Stimulated activated naive CD4-positive, alpha-beta T cell treated with Interleukin-2 at 50 U/mL for 16 hours (primary cell): ENCODE measurements at places on chromosomes 2 and 18.

- DNase-seq, result no peak
Observed at GRCh38 chr2:1593371-1594122, 150.8 kb downstream of the PXDN start.

DNA sequence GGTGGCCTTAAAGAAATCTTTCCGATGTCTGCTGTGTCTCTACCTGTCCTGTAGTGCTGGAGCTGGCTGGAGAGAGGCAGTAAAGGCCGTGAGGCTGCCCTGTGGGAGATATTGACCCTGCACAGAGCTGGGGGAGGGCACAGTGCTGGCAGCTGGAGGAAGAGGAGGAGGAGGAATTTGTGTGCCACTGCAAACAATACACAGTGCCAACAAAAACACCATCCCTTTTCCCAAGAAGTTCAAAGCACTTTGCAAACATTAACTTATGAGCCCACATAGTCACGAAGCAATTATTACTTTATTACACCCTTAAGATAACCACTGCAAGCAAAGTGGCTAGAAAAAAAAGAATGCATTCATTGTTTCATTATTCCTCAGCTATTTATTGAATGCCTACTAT is 45.0 kb upstream of the CYTIP start:
- DNase-seq, result no peak

- no peak for DNase-seq
Observed at GRCh38 chr18:53458268-53458667, 766.2 kb downstream of the MBD2 start.

DNA sequence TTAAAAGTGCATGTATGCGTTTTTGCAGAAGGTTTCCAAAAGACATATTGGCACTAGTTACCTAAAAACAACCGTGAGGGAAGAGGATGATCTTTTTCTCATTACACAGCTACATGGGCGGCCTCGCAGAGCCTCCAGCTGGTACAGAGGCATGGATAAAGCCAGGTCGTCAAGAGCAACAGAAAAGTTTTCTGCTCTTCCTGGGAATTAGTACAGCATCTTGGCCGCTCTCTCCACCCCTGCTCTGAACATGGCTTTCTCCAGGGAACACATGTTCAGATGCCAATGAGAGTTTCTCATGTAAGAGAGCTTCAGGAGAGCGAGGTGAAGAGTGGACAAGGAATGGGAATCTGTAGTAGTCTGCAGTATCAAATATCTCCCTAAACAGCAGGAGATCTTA is 108.4 kb downstream of the ZEB2 start:
- no peak for DNase-seq

GRCh38 chr2:171347591-171348032 is 86.2 kb downstream of the METTL8 start:
- no peak for DNase-seq

DNA sequence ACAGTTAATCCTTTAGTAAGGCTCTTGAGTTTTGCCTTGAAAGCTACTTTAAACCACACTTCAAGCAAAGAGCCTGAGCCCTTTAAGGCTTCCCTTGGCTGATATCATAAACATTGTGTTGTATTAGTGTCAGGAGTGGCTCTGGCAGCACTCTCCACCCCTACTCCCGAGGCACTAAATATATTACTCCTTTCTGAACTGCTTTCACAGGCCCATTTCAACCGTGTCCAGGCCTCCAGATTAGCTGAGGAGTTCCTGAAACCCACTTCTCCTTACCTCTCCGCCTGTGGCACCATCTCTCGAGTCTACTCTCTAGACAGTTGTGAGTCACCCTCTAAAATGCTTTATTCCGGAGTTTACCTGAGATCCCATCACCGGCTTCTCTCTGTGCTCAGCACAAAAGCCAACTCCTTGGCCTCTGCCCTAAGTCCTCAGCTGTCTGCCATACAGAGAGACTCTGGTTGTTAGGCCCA is 14.4 kb upstream of the STON1 start:
- DNase-seq, result no peak

- no peak for DNase-seq
Observed at GRCh38 chr2:43154685-43155084, 71.7 kb downstream of the ZFP36L2 start.

DNA sequence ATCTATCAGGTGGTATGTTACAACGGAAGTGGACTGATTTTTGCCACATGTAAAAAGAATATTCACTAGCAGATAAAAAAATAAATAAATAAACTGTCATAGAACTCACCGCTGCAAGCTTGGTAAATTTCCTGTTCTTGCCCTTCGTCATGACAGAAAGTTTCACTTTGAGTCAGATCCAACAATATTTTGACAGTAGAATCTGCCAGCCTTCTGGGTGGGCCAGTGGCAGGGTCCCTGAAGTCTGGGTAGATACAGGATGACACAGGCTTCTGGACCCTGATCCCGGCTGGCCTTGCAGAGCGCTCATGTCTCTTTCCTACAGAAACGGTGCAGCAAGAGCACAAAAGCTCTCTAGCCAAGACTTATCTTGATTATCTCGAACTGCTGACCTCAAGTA is 97.8 kb upstream of the PMAIP1 start:
- no peak for DNase-seq

DNA sequence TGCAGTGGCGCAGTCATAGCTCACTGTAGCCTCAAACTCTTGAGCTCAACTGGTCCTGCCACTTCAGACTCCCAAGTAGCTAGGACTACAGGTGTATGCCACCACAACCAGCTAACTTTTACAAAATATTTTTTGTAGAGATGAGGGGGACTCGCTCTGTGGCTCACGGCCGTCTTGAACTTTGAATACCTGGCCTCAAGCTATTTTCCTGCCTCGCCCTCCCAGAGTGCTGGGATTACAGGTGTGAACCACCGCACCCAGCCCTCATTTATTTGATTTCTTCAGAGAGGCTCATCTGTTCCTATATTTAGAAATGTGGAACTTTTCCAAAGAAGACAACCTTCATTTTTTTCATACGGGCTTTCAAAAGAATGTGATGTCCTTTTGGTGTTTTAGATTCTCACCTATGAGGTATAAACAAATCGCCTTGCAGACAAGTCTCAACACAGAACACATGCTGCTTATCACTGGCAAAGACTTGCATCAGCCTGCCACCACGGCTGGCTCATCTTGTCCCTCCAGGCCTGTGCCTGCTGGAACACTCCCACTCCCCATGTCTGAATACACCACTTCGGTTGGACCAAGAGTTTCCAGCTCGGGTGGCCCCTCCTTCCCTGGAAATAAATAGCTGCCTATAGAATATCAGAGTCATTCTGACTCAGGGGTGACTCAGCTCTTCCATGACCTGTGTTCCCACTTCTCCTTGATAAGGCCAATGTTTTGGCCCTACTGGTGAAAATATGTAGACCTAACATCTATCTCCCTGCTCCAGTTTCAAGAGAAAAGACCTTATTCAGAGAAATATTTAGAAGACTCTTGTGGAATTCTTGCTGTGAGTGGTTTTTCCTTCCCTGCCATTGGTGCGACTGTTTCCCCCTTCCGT is 202.6 kb downstream of the TGIF1 start:
- peak; percentile 71 for DNase-seq

- DNase-seq, result no peak
Observed at GRCh38 chr2:221444106-221444505, 128.0 kb downstream of the EPHA4 start.

DNA sequence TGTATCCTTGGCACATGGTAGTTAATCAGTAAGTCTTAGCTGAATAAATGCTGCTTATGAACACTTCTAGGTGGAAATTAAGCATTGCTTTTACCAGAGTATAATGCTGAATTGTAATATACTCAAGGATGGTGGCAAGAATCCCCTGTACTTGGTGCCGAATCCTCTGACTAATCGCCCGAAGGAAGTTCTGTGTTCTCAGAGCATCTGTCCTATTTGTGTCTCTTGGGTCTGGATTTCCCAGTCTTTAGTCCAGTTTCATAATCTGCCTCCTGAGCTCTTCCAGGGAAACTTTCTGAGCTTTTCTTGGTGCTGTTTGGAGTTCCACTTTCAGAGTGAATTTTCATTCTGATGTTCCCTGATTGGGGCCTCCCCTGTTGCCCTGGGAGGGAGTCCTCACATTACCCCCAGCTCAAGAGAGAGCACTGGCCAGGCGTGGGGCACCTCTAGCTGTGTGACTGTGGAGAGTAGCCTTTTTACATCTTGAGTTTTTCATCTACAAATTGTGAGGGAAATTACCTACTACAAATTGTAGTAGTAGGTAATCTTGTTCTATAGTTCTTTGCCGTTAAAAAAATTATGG is 144.9 kb downstream of the LTBP1 start:
- no peak for DNase-seq

DNA sequence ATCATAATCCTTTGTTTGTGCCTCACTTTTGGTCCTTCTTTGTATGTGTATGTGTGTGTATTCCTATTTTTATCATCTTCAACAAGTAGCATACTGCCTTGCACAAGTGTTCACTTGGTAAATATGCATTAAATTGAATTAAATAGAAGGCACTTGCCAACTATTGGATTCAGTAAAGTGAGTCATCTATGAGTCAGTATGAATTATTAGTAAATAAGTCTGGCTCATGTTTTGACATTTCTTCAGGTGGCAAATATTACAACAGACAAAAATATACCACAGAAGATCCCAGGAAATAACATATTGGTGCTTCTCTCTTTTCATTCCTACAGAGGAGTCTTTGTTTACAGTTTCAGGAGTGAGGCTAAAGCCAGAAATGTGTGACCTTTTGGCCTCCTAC is 84.1 kb downstream of the CDK15 start:
- no peak for DNase-seq

GRCh38 chr2:27672723-27673486 is 9.2 kb downstream of the SLC4A1AP start:
- no peak for DNase-seq

GRCh38 chr2:210997373-210997772 is 441.0 kb downstream of the CPS1 start:
- no peak for DNase-seq

DNA sequence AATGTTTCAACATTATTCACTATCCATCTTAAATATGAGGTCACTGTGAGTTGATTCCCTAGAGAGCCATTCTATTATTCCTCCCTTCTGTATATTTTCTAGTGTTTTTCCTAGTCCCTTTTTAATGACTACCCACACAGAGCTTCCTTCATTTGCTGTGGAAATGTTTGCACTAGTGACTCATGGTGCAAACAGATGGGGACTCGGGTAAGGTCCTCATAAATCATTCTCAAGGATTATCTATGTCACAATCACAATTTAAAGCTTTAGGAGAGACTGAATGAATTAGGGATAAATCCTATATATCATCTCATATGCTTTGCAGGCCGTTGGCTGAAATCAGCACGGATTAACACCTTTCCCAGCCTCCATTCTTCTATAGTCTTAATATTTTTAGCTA is 159.6 kb downstream of the DCC start:
- no peak for DNase-seq

GRCh38 chr18:48962994-48963561 is 12.3 kb upstream of the SMAD7 start:
- DNase-seq, result no peak

GRCh38 chr2:172465417-172466334 is 38.3 kb downstream of the ITGA6 start:
- DNase-seq, result peak; percentile 67

DNA sequence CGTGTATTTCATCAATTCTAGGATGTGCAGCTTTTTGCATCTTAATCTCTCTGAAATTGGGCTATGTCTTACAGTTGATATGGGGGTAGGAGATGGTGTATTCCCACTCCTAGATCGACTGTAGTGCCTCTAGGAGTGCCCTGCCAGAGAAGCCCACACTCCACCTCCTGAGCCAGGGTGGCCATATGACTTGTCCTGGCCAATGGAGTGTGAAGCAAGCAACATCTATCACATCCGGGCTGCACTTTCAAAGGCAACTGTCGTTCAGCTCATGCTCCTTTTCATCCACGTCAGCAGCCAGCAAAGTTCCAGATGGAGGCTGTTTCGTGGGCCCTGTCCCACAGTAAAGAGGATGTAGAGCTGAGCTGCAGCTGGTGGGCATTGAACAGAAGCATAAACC is 149.4 kb upstream of the SLC1A4 start:
- DNase-seq, result no peak

GRCh38 chr2:12361506-12361905 is 355.2 kb upstream of the TRIB2 start:
- no peak for DNase-seq

GRCh38 chr2:100344433-100344832 is 22.1 kb upstream of the LONRF2 start:
- DNase-seq, result no peak

DNA sequence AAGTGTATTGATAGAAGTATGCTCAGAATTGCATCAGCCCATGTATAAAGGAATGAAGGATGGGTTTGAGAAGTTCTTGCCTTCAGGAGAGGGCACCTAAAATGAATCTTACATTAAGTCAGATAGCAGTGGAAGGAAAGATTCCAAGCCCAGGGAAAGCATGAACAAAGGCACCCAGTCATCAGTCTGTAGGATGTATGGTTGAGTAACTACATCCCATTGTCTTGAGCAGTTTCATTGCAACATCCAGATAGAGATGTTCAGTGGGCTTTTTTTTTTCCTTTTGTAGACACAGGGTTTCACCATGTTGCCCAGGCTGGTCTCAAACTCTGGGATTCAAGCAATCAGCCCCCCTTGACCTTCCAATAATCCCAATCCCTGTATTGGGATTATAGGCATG is 80.7 kb downstream of the ARHGAP28 start:
- DNase-seq, result no peak

DNA sequence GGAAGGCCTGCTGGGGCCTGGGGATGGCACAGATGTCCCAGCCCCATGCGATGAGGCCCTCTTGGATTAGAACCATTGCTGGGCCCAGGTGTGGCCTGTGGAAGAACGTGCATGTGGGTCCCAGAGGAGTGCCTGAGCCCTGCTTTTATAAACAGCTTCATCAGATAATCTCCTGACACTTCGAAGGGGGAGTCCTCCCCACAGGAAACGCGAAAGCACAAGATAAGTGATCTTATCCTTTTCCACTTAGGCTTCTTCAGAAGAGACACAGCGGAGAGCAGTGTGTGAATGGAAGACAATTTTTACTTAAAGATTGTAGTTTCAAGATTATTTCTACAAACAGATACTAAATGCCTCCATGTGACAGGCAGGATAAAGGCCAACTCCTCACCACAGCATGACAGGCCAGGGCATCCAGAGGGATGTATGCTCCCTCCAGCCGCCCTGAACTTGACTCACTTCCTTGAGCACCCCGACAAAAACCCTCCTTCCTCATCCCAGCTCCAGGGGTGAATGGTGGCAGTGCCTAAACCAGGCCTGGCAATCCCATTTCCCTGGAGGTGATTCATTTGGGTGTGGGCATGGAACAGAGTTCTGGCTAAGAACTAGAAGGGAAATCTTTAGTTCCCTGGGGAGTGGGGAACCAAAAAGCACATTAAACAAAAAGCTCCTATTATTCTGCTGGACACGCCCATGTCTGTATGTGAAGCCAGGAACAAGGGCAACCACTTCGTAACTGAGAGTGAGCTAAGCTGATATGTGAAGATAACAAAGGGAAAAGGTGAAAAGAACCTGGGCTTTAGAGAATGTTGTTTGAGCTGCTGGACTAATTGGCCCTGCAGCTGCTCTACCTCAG is 56.2 kb upstream of the TMEM163 start:
- no peak for DNase-seq
